ENCODE measurements at places on chromosomes 13 and 19. TPM values are rescaled to one million over a fixed set of nuclear protein-coding genes. Genes with fewer than 3 reads are reported as not detected.

DNA sequence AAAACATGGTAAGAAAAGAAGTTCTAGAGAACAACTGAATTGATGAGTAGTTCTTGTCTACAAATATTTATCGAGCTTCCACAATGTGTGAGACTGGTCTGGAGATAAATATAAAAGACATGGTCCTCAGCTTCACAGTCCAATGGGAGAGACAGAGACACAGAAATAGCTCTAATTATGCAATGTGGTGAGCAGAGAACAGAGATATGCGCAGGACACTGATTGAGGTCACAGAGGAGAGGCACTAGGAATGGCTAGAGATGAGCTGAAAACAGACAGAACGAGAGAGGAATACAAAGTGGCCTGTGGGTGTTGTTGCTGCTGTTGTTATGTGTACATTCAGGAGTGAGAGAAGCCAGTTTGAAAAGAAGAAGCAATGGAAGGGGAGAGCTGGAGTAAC, 53.2 kb downstream of the GPALPP1 start:
- no peak for DNase-seq

GRCh38 chr13:74732736-74733385, 598.7 kb upstream of the KLF12 start:
- DNase-seq, result no peak

GRCh38 chr13:22505489-22505888, 675.3 kb upstream of the SGCG start:
- no peak for DNase-seq

GRCh38 chr13:44540761-44541434, 35.2 kb downstream of the TSC22D1 start:
- DNase-seq, result no peak

DNA sequence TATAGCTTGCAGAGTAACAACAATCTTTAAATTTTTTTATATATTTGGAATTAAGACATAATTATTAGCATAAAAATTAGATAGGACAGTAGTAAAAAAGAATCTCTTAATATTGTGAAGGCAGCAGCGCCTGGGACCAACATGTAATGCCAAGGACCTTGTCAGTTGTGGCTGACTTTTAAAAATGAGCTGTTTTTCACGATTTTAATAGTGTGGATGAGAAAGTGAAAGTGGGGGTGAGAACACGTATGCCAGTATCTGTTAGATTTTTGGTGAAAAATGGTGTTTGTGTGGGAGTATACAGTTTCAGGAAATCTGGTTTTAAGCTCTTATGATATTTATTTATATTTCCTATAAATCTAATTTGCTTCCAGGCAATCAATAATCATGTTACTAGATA, 125.2 kb downstream of the LMO7 start:
- DNase-seq, result peak; percentile 18

GRCh38 chr13:114071410-114071809, 61.0 kb downstream of the RASA3 start:
- no peak for DNase-seq

DNA sequence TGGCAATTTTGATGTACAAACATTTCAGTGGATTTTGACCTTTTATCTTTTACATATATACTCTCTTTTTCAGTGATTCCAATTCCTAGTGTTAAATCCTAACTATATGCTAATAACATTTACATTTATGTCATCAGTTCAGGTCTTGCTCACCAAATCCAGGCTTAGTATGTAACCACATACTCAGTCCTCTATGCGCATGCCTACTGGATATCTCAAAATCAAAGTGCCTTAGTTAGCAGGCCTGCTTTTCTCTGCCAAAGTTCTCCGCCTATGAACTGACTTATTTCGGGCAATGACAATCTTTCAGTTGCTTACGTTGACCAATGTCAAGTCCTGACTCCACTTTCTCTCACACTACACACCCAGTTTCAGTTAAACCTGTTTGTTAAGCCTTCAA, 478.5 kb upstream of the SLITRK1 start:
- DNase-seq, result no peak

GRCh38 chr13:39943711-39944110, 288.2 kb downstream of the COG6 start:
- DNase-seq, result no peak

DNA sequence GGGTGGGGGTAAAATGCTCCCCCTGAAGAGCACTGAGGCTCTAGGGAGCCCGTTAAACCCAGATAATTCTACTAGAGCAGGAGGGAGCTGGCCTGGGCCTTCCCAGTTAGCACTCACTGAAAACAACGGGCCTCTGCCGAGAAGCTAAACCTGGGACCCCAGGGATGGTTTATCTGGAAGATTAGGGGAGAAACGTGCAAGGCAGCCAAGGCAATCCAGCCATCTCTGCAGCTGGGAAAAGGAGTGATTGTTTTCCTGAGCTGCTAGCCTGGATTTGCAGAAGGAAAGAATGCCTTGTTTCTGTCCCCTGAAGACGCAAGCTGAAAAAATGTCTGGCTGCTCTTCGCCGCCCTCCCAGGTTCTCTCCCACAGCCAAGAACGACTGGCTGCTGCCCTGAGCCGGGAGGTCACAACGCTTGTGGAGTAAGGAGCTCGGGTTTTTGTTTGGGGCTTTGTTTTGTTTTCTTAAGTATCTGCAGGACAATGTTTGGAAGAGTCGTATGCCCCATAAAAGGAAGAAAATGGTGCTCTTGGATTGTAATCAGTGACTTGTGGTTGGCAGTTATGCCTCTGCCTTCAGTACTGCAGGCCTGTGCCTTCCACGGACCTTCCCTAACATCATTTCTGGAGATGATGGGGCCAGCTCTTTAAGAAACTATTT, 31.5 kb downstream of the COL4A2 start:
- DNase-seq, result no peak

DNA sequence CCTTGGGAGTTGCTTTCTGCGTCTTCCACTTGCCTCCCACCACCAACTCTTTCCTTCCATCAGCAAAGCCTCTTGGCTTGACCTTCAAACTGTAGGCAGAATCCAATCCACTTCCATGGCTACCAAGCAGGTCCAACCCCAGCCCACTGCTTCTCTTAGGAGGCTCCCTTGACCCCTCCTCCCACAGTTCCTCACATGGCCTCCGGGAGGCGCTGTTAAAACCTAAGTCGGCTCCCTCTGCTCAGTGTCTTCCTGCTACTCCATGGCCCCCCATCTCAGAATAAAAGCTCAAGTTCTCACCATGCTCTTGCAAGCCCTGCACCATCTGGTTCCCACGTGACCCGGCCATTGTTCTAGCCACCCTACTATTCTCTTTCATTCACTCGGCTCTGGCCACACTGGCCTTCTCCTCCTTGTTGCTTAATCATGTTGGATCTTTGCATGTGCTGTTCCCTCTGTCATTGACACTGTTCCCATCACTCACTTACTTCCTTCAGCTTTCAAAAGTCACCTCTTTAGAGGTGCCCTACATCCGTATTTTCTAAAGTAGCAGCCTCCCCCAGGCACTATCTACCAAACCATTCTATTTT, 7.5 kb downstream of the IZUMO2 start:
- no peak for DNase-seq

GRCh38 chr19:51398096-51398704, 7.8 kb upstream of the C19orf84 start:
- DNase-seq, result no peak

DNA sequence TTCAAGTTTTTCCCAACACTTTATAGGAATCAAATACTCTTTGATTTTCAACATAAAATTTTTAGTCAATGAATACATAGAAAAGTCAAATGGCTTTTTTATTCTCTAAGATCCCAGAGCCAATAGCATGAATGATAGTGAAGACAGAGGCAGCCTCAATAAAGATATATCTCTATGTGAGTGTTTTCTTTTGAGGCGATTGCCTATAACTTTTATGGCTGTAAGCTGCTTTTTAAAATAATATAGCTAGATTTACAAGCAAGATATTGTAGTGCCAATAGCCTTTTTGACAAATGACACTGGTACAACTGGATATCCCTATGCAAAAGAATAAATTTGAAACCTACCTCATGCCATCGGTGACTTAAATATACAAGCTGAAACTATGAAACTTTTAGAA, 1705.2 kb upstream of the PCDH20 start:
- DNase-seq, result no peak

- DNase-seq, result no peak
Measured at GRCh38 chr13:32362574-32362973, 47.3 kb downstream of the BRCA2 start.

DNA sequence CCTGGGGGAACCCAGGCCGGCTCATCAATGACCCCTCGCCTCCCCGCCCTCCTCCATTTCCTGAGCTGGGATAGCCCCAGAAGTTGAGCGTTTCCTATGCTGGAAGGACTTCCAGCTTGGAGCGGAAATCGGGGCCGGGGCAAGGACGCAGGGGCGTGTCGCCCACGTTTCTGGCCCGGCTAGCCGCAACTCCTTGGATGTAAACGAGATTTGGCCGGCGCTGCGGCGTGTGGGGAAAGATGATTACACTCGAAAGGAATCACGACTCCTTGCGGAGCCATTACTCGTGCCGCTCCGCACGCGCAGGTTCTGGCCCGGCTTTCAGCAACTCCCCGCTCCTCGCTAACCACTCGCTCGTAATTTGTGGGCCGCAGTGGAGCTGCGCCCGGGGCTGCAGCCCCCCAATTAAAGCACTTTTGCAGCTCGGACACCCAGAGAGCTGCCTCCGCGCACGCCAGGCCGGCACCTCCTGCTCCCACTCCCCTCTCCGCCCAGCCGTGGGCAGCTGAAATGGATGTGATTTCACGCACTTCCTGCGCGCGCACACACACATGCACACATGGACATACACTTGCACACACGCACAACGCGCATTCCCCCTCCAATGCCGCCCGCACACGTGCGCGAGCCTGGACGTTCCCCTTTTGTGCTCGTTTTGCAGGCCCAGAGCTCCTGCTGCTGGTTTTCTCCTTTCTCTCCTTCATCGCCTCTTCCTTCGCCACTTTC, 15.7 kb downstream of the ZIC5 start:
- DNase-seq, result no peak

DNA sequence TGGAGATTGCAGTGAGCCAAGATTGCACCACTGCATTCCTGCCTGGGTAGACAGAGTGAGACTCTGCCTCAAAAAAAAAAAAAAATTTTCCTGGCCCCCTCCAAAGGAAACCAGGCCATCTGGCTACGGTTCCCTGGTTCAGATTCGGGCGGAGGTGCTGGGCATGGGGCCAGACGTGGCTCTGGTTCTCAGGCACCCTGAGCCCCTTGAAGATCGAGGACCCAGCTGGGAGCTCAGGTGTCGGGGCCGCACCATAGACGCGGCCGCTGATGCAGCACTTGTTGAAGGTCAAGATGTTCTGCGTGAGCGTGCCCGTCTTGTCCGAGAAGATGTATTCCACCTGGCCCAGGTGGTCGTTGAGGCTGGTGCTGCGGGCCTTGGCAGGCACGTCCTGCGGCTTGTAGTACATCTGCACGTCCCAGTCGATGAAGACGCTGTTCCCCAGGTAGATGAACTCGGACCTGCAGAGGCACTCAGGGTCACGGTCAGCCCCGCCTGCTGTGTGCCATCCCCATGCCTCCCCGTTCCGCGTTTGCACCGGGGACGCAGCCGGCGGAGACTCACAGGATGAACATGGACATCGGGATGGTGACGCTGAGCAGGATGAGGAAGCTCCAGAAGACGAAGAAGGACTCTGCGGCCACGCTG, 12.3 kb downstream of the ATP8B3 start:
- DNase-seq, result no peak

DNA sequence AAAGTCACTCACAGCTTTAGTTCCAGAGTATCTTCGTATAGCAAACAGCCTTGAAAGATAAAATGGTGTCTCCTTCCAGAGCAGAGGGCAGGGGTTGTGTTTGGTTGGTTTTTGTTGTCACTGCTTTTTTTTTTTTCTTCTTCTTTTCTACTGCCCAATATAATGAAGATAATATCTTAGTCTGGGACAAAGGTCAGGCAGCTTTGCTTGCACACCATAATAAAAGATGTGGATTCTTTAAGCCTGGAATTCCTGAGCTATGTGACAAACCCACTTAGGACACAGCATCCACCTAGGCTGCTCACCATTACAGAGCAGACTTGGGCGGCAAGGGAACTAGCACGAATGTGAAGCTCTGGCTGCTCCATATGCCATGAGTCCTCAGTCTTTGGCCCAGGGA, 165.6 kb upstream of the MIR17HG start:
- no peak for DNase-seq

DNA sequence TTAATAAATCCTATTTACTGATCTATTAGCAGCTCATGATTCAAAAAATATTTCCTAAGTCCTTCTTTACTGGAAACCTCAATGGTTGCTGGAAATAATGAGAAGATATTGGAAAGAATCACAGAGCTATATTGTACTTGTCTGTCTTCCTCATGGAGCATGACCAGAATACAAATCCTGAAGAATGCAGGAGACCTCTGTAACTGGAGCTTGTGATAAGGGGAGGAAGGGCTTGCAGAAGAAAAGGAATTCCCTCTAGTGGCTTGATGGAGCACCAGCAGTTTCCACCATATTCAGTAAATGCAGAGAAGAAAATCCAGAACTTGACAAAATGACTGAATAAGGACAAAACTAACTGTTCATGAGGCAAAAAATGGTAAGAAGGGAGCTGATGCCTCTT, 1333.1 kb downstream of the EFNB2 start:
- DNase-seq, result no peak

DNA sequence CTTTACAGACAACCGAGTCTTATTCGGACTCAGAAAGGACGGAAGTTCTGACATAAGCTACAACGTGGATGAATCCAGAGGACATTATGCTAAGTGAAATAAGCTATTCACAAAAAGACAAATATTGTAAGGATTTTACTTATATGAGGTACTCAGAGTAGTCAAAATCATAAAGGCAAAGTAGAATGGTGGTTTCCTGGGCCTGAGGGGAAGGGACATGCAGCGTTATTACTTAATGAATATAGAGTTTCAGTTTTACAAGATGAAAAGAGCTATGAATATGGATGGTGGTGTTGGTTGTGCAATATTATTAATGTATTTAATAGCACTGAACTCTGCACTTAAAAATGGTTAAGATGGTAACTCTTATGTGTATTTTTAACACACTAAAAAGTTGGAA, 419.1 kb upstream of the SGCG start:
- no peak for DNase-seq

HCST gene
- total RNA-seq, result 52.9 TPM

OR1M1 gene
- not detected for total RNA-seq

APOE gene
- total RNA-seq, result 0.48 TPM

SIGLEC8 gene
- total RNA-seq, result not detected

NLRP11 gene
- total RNA-seq, result not detected

S1PR5 gene
- 0.40 TPM for total RNA-seq

SIGLEC7 gene
- total RNA-seq, result not detected

PSG3 gene
- not detected for total RNA-seq

FUT6 gene
- total RNA-seq, result not detected

Data from activated CD4-positive, alpha-beta memory T cell treated with anti-CD3 and anti-CD28 coated beads for 36 hours (primary cell).